ENCODE measurements at places on chromosomes 3 and 15. TPM values are rescaled to one million over a fixed set of nuclear protein-coding genes. Genes with fewer than 3 reads are reported as not detected.

DNA sequence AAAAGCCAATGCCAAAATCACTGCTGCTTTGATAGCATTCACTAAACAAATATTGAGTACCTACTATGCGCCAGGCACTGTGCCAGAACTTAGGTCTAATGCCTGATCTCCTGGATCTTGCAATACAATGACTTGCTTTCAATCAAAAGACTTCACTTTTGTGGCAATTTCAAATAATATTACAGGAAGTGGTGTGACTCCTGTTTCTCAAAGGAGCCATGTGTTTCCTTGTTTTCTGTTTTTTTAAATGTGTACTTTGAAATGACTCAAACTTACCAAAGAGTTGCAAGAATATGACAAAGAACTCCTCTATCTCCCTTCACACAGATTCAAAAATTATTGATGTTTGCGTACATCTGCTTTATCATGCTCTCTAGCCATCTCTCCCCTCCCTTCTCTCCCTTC is 18.3 kb downstream of the OSBPL10 start:
- DNase-seq, result peak; percentile 40

DNA sequence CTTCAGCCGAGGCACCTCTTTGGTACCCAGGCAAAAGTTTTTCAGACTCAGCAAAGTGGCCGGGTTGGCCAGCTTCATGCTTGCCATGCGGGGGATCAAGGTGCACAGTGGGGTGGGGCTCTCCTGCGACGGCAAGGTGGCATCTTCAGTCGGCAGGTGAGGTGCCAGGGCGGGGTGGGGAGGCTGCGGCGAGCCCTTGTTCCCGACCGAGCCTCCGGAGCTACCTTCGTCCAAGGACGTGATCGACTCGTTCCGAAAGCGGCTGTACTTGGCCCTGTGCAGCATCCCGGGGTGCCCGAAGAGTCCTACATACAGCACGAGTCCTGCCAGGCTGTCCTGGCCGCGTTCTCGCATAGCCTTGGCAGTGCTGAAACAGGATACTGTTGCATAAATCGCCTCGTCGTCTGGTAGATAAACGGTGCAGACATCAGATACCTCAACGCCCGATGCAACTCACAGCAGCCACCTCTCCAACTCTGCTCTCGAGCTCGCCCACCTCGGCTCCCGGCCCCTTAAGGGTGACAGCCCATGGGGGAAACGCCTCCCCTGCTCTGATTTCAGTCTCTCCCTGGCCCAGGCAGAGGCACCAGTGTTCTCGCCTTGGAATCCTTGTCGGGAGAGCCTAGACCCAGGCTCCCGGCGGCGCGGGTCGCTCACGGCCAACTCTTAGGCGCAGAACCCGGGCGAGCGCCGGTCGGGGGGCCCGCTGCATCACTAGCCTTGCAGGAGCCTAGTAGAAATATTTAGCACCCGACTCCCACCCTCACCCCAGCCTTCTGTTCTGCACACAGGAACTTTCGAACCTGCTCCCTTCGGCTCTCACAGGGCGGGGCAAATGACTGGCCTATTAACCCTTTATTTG is 826 bp downstream of the SHC4 start:
- DNase-seq, result peak; percentile 83

DNA sequence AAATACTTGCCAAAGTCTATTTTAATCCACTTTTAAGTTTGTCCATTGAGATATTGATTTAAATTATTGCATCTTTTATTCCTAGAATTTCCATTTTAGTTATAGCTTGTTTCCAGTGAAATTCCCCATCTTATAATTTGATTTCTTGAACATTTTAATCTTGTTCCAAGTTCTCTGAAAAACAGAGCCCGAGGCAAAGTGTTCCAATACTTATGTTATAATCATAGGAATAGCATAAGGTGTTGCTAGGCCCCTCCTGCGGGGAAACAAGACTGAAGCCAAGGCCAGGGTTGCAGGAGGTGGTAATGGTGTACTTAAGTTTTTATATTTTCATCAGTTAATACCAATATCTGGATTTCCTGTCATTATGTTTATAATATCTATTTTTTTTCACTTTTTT is 226.6 kb downstream of the ADAMTSL3 start:
- DNase-seq, result no peak

The SLC24A5 gene
- not detected for total RNA-seq

The GP5 gene
- 0.11 TPM for total RNA-seq

- no peak for DNase-seq
These were observed 33.9 kb downstream of the TRPM7 start for GRCh38 chr15:50652671-50653070.

GRCh38 chr15:57532731-57533447 is 58.8 kb upstream of the MYZAP start:
- no peak for DNase-seq

GRCh38 chr3:190912736-190913135 is 50.2 kb upstream of the GMNC start:
- no peak for DNase-seq

GRCh38 chr3:16290007-16290826 is 25.2 kb downstream of the OXNAD1 start:
- DNase-seq, result peak; percentile 77

The PHLDB2 gene
- 60.6 TPM for total RNA-seq

- peak; percentile 11 for DNase-seq
These were observed 137.4 kb upstream of the POU1F1 start for GRCh38 chr3:87413814-87414213.

The FRMD5 gene
- total RNA-seq, result 0.63 TPM

The DNASE1L3 gene
- not detected for total RNA-seq

The ECE2 gene
- not detected for total RNA-seq

DNA sequence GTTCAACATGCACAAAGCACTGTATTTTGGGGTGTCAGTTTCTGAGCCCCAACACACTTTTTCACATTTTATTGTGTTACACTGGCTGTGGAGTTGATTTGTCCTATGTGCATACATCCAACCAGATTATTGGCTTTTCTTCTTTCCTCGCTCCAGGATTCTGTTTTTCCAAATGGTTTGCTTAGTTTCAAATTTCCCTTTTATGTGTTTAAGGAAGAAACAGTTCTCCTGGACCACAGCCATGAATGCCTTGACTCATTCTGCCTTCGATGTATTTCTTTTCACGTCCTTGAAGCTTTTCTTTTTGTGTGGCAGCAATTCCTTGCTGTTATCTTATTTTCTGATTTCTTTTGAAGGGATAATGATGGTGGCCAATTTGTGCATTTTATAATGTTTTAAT is 53.8 kb downstream of the CACNA2D3 start:
- no peak for DNase-seq

The CYP1A1 gene
- not detected for total RNA-seq

DNA sequence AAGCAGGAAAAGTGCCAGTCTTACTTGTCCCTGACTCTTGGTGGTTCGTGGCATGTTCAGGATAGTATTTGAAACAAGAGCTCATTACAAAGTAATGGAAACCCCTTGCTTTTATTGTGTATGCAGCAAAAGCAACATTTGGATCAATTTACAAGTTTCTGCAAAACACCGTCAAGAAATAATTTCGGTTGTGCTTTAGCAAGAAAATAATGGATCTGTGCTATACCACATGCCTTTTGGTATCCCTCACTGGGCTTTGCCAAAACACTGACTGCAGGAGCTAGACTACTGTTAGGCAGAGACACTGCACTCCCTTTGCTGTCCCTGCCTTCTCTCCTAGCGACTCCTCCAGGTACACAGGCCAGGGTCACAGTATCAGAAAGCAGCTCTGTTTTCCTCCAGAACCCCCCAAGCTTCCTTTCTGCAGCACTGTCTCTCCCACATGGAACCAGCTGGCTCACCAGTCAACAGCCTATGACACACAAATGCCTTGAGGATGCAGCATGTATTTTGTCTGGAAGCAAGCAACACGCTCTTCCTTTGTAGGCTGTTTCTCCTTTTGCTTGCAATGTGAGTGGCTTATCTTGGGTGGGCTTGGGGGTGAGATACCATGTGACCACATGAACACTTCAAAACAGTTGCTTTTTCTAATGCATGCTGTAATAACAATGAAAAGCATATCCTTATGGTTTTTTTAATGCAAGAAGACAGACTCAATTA is 111.4 kb downstream of the PGPEP1L start:
- DNase-seq, result peak; percentile 83

The PLOD2 gene
- 330 TPM for total RNA-seq

DNA sequence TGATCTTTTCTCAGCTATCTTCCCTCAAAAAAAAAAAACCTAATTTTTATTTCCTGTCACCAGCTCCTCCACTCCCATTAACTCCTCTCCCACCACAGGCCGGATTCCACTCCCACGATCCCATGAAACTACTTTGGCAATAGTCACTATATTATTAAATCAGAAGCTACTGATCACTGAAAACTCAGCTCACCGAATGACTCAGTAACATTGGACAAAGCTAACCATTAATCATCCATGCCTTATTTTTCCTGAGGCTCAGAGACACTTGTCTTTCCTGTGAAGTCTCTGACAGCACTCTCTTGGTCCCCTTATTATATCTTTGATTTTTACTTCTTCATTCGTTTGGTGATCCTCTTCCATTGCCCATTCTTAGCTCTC is 260.2 kb downstream of the CGGBP1 start:
- DNase-seq, result peak; percentile 35

The MESP2 gene
- not detected for total RNA-seq

- DNase-seq, result no peak
These were observed 161.6 kb upstream of the FRMD4B start for GRCh38 chr3:69547461-69547880.

The DUOX1 gene
- total RNA-seq, result 0.32 TPM
